A549 treated with GW870086 at 1 μM for 4 hours (cell line): ENCODE measurements at places on chromosomes 2 and 18. TPM values are rescaled to one million over a fixed set of nuclear protein-coding genes. Genes with fewer than 3 reads are reported as not detected.

MTIF2 gene
- total RNA-seq, result 38.1 to 46.5 TPM (median 41.3 TPM) in 5 replicates

QPCT gene
- total RNA-seq, result 20.7 to 24.1 TPM (median 21.2 TPM) in 5 replicates

FAM228B gene
- total RNA-seq, result 1.8 to 2.9 TPM (median 2.4 TPM) in 5 replicates

KIF1A gene
- 0.48 to 1.3 TPM (median 0.83 TPM) in 5 replicates for total RNA-seq

RNF149 gene
- 35.7 to 49.7 TPM (median 45.3 TPM) in 5 replicates for total RNA-seq

CRYBA2 gene
- total RNA-seq, result not detected in 5 replicates

ALPI gene
- total RNA-seq, result 0.06 to 0.15 TPM in 2 of 5 replicates, not detected in the others

SLC11A1 gene
- total RNA-seq, result 0.10 to 0.26 TPM (median 0.19 TPM) in 5 replicates

UGT1A3 gene
- 0.07 TPM in 1 of 5 replicates, not detected in the others for total RNA-seq

VWC2L gene
- not detected in 5 replicates for total RNA-seq

IL18R1 gene
- total RNA-seq, result 0.69 to 1.3 TPM (median 0.79 TPM) in 5 replicates

GALNT14 gene
- total RNA-seq, result 41.6 to 52.6 TPM (median 43.2 TPM) in 5 replicates

SP140L gene
- 2.4 to 4.3 TPM (median 3.5 TPM) in 5 replicates for total RNA-seq

GPBAR1 gene
- total RNA-seq, result 0.19 to 0.42 TPM (median 0.23 TPM) in 5 replicates

SIX3 gene
- 0.39 to 0.73 TPM (median 0.71 TPM) in 5 replicates for total RNA-seq

CROCC2 gene
- not detected in 5 replicates for total RNA-seq

AMER3 gene
- not detected in 5 replicates for total RNA-seq

SAG gene
- 0.02 TPM in 1 of 5 replicates, not detected in the others for total RNA-seq

ACVR1C gene
- total RNA-seq, result 0.03 to 0.05 TPM in 2 of 5 replicates, not detected in the others

TXNDC2 gene
- 0.08 to 0.22 TPM (median 0.14 TPM) in 4 of 5 replicates, not detected in the other for total RNA-seq

RNU2-63P gene
- not detected in 5 replicates for total RNA-seq

CDH20 gene
- not detected in 5 replicates for total RNA-seq

MYO5B gene
- 8.6 to 10.0 TPM (median 8.9 TPM) in 5 replicates for total RNA-seq

FBXO36 gene
- total RNA-seq, result 1.2 to 1.7 TPM (median 1.4 TPM) in 5 replicates

WNT6 gene
- 0.14 to 0.36 TPM (median 0.26 TPM) in 5 replicates for total RNA-seq

ABCG5 gene
- total RNA-seq, result not detected in 5 replicates

DUSP2 gene
- total RNA-seq, result 0.21 to 0.49 TPM (median 0.38 TPM) in 5 replicates

ANO7 gene
- 1.5 to 2.3 TPM (median 1.7 TPM) in 5 replicates for total RNA-seq

REG3G gene
- total RNA-seq, result not detected in 5 replicates

ITGB6 gene
- 0.59 to 0.91 TPM (median 0.78 TPM) in 5 replicates for total RNA-seq

PFN4 gene
- 0.82 to 1.6 TPM (median 1.4 TPM) in 5 replicates for total RNA-seq

VWA3B gene
- total RNA-seq, result 0.37 to 0.61 TPM in 2 of 5 replicates, not detected in the others

NT5C1B gene
- total RNA-seq, result not detected in 5 replicates

MIB1 gene
- 4.2 to 10.2 TPM (median 8.9 TPM) in 5 replicates for total RNA-seq

TUBB8B gene
- total RNA-seq, result not detected in 5 replicates

C1QL2 gene
- total RNA-seq, result 0.18 to 0.57 TPM (median 0.34 TPM) in 5 replicates

MARCO gene
- total RNA-seq, result 0.07 to 0.36 TPM (median 0.09 TPM) in 3 of 5 replicates, not detected in the others

LOXHD1 gene
- total RNA-seq, result not detected in 5 replicates

TNFRSF11A gene
- total RNA-seq, result 8.0 to 12.1 TPM (median 10.1 TPM) in 5 replicates

C2orf72 gene
- total RNA-seq, result 5.2 to 8.3 TPM (median 7.4 TPM) in 5 replicates

SCYGR8 gene
- not detected in 5 replicates for total RNA-seq

HOXD13 gene
- total RNA-seq, result 0.16 to 0.35 TPM (median 0.19 TPM) in 5 replicates

GPR35 gene
- total RNA-seq, result 0.62 to 1.0 TPM (median 0.71 TPM) in 5 replicates

ELMOD3 gene
- total RNA-seq, result 10.4 to 13.1 TPM (median 12.4 TPM) in 5 replicates

SLC9A4 gene
- not detected in 5 replicates for total RNA-seq

SF3B6 gene
- 167 to 220 TPM (median 177 TPM) in 5 replicates for total RNA-seq

C2orf78 gene
- total RNA-seq, result not detected in 5 replicates

CSRNP3 gene
- not detected in 5 replicates for total RNA-seq

DHRS9 gene
- total RNA-seq, result 2.7 to 4.2 TPM (median 3.5 TPM) in 5 replicates

TOGARAM2 gene
- total RNA-seq, result 0.09 to 0.28 TPM (median 0.19 TPM) in 5 replicates

SDC1 gene
- 161 to 208 TPM (median 194 TPM) in 5 replicates for total RNA-seq

EIF2AK3 gene
- 18.4 to 28.9 TPM (median 26.5 TPM) in 5 replicates for total RNA-seq

DLX1 gene
- total RNA-seq, result 2.0 to 3.4 TPM (median 3.1 TPM) in 5 replicates

ACADL gene
- total RNA-seq, result 0.06 to 0.09 TPM (median 0.07 TPM) in 3 of 5 replicates, not detected in the others

SESTD1 gene
- 15.4 to 23.8 TPM (median 21.5 TPM) in 5 replicates for total RNA-seq

EHBP1 gene
- 34.7 to 42.5 TPM (median 38.6 TPM) in 5 replicates for total RNA-seq

AQP4 gene
- total RNA-seq, result 0.09 TPM in 1 of 5 replicates, not detected in the others

CAPN13 gene
- 0.14 to 0.15 TPM in 2 of 5 replicates, not detected in the others for total RNA-seq
